Activated naive CD8-positive, alpha-beta T cell treated with anti-CD3 and anti-CD28 coated beads for 36 hours (primary cell): ENCODE measurements at places on chromosomes 5 and 9. TPM values are rescaled to one million over a fixed set of nuclear protein-coding genes. Genes with fewer than 3 reads are reported as not detected.
A peak's percentile ranks its signal among the peaks of the same experiment; 100 is the strongest.

DNA sequence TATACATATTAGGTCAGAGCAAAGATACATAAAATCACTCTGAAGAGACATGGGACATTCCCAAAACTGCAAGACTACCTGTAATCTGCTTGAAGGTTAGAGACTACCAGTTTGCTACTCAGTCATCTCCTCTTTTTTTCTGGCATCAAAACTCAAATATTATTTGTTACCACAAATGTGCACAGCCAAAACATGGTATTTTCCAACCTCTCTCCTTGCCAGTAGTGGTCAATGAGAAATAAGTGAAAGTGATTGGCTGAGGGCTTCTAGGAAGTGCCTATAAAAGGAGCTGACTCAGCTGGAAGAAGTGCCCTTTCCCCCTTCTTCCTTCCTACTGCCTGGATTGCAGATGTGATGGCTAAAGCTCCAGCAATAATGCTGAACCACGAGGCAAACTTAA is 13.8 kb downstream of the GZMK start:
- no peak for DNase-seq

Gene ENC1
- 0.60 TPM for total RNA-seq

Gene TENT4A
- total RNA-seq, result 28.2 TPM

Gene GPR151
- not detected for total RNA-seq

DNA sequence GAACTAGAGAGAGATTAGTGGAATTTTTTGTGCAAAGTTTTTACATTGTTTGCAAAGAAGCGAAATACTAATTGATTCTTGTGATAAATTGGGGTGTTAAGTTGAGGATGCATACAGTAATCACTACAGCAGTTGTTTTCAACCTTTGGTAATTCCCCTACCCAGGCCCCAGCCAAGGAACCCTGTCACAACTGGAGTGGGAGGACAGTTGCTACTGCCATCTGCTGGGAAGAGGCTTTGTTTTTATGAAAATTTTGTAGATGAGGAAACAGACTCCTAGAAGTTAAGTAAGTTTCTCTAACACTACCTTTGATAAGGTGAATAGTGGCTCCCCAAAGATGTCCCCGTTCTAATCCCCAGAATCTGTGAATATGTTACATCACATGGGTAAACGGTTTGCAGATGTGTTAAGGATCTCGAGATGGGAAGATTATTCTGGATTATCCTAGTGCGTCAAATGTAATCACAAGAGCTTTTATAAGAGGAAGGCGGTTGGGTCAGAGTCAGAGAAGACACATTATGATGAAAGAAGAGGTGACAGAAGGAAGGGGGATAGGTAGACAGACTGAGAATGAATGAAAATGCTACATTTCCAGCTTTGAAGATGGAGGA is 34.0 kb upstream of the PPP1R2B start:
- peak; percentile 19 for DNase-seq

Gene RAB14
- 61.0 TPM for total RNA-seq

DNA sequence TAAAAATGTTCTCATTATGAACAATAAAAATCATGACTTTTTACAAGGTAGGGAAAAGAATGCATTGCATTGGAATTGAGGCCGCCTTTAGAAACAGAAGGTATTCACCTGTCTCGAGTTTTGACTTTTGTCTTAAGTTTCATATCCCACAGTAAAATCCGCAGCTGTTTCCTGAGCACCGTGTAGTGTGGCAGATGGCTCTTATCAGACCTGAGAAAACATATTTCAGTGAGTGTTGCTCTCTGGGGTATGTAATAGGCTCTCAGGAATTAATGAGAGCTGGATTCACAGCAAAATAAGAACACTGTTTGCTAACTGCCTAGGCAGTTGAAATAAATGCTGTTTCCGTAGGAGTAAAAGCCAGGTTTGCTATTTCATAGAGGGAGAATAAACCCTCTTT is 221.4 kb downstream of the CFAP90 start:
- no peak for DNase-seq

DNA sequence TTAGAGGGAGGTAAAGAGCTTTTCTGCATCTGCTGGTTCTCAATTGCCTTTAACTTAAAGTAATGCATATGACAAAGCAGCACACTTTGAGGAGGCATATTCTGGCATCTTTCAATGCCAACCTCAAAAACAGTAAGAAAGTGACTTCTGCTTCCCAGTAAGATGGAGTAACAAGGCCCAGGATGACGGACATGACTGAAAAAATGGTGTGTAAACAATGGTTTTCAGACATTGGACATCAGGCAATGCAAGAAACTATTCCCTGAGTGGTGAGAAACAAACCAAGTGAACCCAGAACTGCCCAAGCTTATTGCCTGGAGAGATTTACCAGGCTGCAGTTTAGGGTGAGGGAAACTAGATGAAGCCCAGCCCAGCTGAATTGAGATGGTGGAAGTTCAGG is 39.8 kb upstream of the TTC39B start:
- DNase-seq, result no peak

DNA sequence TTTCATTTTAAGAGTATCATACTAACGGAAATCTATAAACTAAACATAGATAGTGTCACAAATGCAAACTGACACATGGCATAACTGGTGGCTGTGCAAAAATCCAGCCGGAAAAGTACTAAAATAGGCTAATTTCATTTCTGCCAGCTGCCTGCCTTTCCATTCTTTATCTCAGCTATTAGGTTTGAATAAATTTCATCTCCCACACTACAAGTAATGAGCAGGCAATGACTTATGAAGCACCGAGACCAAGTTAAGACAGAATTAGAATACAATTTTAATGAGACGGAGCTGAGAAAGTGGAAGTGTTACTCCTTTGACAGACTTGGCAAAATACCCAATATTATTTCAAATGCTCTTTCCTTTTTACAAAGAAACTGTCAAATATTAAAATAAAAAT is 258.8 kb upstream of the ZNF608 start:
- DNase-seq, result no peak

DNA sequence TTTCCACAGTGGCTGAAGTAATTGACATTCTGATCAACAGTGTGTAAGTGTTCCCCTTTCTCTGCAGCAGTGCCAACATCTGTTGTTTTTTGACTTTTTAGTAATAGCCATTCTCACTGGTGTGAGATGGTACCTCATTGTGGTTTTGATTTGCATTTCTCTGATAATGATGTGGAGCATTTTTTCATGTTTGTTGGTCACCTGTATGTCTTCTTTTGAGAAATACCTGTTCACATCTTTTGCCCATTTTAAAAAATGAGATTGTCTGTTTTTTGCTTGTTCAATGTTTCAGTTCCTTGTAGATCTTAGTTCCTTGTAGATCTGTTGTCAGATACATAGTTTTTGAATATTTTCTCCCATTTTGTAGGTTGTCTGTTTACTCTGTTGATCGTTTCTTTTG is 162.5 kb upstream of the PITX1 start:
- DNase-seq, result no peak

Gene TRPM3
- not detected for total RNA-seq

Gene CSNK1A1
- 182 TPM for total RNA-seq

Gene GABRA1
- total RNA-seq, result not detected

Gene ZSWIM6
- total RNA-seq, result 3.0 TPM

GRCh38 chr5:30041291-30041690 is 1152.2 kb upstream of the CDH6 start:
- DNase-seq, result no peak

- no peak for DNase-seq
These were observed 25.9 kb downstream of the SUSD1 start for GRCh38 chr9:112149211-112149610.

DNA sequence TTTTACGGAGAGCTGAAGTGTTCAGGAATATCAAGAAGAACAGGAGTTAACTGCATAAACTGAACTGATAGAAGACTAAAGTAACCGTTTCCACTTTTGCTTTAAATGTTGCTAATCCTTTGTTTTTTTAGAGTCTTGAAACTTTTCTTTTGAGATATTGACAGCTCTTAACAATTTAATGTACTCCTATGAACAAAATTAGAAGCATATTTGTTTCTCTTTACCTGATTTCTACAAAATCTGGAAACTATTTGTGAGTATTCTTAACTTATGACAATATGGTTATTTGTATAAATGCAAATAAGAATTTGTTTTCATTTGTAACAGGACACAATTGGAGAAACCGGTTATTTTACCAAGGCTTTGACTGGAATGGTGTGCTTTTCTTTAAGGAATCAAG is 89.5 kb upstream of the FAM120A start:
- no peak for DNase-seq

Gene PKD2L2
- total RNA-seq, result not detected

GRCh38 chr9:113600023-113600823 is 136.7 kb downstream of the RGS3 start:
- no peak for DNase-seq

Gene MEIKIN
- not detected for total RNA-seq

DNA sequence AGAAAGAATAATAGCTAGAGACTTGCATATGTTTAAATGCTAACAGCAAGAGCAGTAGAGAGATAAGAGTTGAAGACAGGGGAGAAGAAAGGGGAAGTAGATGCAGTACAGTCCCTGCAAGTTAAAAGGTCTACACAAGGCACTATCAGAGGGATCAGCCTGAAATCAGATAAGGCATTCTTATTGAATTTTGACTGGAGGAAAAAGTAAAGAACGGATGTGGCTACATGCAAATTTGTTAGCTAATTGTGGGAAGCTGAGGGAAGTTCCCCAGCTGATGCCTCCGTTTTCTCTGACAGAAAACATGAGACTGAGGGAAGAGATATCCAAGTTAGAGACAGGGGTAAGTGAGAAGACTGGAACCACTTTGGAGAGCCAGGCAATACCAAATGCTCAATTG is 12.9 kb upstream of the RHOBTB3 start:
- DNase-seq, result peak; percentile 18

Gene TAS2R1
- not detected for total RNA-seq

Gene ADRB2
- 0.23 TPM for total RNA-seq

- no peak for DNase-seq
These were observed 270.7 kb upstream of the WWC1 start for GRCh38 chr5:168020542-168021294.

DNA sequence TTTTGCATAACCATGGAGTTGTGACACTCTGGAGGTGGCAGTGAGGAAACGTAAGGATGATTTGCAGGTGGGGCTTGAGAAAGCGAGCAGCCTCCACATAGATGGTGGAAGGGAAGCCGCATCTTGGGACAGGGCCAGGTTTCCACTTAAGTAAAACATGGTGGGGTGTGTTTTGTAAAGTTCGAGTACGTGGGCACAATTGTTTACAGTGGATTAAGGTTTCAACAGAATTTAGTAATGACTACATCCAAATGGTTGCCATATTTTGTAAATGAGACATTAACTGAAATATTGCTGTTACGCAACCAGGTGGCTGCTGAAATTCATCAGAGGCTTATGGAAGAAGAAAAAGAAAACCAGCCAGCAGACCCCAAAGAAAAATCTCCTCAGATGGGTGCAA is 85.4 kb upstream of the IL7R start:
- DNase-seq, result no peak

- peak; percentile 22 for DNase-seq
These were observed 880.1 kb upstream of the SEMA6A start for GRCh38 chr5:117454716-117455212.

Gene DEPDC1B
- 25.5 TPM for total RNA-seq

DNA sequence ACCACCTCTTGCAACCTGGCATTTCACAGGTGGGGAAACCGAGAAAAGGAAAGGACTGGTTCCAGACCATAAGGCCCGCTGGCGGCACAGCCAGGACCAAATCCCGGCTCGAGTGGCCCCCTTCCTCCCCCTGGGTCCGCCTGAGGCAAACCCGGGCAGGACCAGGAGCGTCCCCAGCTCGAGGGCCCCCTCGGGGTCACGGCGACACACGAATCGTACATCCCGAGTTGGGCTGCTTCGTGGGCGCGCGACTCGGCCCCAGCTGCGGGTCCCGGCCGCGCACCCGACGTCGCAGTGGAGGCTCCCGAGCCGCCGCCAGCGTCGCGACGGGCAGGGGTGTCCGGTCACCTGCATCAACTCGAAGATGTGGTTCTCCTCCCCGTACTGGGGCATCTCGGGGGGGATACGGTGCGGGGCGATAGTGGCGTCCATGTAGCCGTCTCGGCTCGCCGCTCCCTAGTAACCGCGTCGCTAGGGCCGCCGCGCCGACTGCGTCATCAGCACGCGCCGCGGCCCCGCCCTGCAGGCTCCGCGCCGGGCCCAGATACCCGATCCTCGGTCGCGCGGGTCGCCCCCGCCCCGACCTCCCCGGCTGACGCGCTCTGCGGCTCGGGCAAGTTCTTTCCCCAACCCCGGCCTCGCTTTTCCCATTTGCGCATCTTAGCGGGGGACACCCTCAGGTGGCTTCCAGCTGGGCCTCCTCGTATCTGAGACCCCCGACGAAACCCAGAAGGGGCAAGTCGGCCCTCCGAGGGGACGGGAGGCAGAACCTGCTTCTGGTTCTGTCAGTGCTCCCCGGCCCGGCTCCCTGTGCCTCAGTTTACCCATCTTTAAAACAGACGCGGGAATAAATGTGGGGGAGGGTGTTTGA is at the start of gene AK8:
Gene AK8, minus strand, starts transcription at position 461 of the 871 bp plus-strand sequence. Its CDS starts 29 bp downstream, at position 432.
- peak; percentile 83 for DNase-seq

DNA sequence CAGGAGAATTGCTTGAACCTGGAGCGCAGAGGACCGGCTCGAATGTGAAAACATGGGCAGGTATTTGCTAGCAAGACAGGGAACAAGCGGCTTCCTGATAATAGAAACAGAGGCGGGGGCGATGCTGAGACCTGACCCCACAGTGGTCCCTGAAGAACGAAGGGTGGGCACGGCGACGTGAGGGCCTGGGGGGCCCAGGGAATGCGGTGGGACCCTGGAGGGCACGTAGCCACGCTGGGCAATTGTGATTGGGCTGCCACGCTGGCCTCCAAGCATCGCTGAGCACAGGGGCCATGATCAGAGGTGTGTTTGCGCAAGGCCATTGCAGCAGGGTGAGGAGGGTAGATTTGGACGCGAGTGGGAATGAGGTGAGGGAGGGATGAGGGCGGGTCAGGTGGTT is 30.7 kb downstream of the MED10 start:
- no peak for DNase-seq

DNA sequence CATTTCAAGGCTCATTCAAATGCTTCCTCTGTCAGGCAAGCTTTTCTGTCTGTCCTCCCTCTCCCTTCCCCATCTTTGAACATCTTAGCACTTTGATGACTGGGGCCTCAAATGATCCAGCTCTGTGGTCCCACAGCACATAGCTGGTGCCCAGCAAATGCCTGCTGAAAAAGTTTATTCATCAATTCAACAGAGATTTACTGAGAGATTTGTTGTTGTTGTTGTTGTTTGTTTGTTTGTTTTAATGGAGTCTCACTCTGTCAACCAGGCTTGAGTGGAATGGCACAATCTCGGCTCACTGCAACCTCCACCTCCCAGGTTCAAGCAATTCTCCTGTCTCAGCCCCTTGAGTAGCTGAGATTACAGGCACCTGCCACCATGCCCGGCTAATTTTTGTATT is 6.0 kb upstream of the EXOSC2 start:
- no peak for DNase-seq

Gene MARCOL
- not detected for total RNA-seq

Gene SPINK1
- not detected for total RNA-seq

Gene NUTM2G
- not detected for total RNA-seq

GRCh38 chr9:133571896-133572595 is 37.1 kb downstream of the FAM163B start:
- no peak for DNase-seq

DNA sequence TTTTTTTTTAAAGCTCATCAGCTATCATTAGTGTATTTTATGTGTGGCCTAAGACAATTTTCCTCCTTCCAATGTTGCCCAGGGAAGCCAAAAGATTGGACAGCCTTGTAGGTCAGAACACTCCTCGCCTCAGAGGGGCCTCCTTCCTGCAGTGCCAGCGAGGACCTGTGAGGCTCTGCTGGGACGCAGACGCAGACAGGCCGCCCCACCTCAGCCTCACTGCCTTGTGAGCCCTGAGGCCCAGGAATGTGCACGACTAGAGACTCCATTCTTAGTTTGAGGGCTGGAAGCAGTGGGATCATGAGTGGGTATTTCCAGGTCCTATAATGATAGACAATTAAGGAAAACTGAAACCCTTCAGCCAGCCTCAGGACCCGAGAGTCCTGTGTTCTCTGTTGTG is 85.4 kb downstream of the PJA2 start:
- DNase-seq, result no peak

Gene FBXW2
- total RNA-seq, result 71.4 TPM
